ENCODE measurements at places on chromosomes 1 and 21.

DNA sequence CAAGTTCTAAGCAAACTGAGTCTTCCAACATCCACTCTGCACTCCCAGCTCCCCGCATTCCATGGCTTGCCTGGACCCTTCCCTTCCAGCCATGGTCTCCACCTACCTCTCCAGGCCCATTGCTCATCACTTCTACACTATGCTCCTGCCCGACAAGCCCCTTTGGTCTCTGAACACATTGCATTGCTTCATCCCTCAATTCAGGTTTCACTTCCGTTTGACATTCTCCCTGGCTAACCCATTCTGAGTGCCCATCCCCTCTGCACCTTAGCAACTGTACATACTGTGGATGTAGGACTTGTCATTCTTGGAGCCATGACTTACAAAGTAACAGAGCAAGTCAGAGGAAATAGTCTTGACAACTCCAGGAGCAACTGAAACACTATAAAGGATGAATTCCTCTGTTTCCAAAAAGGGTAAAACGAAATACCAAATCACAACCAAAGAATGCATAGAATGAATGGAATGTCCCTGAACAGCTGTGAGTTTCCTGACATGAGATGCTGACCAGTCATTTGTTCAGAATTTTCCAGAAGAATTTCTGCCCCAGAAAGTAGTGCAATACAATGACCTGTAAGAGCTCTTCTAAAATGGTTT is 66.7 kb downstream of the KCNJ6 start:
- DNase-seq = no peak

- DNase-seq = no peak
These were observed 57.7 kb downstream of the ZC3H11B start for GRCh38 chr1:219555031-219555692.

DNA sequence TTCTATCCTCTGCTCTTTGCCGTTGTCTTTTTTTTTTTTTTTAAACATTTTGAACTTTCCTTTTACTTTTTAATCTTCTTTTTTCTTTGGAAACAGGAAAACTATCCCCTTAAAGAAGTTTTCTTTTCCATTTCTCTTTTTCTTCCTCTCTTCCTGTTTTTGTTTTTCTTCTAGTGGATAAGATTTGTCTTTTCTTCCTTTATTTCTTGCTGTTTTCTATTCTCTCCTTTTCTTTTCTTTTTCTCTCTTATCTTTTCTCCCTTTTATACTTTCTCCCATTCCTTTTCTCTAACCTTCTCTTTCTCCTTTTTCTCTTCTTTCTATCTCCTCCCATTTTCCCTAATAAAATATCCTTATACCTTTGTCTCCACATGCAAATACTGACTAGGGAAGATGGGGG is 46.2 kb downstream of the PEX14 start:
- DNase-seq = no peak

DNA sequence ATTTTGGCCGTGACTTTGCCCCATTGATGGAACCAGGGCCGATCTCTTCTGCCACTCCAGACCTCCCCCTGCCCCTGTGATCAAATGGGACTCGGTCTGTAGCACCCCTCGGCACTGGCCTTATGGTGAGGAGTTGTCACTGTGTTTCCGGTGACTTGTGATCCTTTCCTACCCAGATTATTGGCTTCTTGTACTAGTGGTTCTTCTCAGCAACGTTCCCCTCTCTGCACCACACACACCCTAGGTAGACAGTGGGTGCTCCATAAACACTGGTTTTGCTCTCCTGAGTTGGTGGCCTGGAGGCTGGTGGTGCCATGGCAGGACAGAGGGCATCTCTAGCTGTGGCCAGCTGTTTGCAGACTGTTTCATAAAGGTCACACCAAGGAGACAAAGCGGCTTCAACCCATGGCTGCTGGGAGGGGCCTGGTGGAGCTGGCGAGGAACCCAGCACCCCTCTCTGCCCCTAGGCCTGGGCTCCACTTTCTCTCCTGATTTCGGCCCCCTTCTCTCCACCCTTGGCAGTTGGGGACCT is 50.7 kb downstream of the DHRS3 start:
- no peak for DNase-seq

DNA sequence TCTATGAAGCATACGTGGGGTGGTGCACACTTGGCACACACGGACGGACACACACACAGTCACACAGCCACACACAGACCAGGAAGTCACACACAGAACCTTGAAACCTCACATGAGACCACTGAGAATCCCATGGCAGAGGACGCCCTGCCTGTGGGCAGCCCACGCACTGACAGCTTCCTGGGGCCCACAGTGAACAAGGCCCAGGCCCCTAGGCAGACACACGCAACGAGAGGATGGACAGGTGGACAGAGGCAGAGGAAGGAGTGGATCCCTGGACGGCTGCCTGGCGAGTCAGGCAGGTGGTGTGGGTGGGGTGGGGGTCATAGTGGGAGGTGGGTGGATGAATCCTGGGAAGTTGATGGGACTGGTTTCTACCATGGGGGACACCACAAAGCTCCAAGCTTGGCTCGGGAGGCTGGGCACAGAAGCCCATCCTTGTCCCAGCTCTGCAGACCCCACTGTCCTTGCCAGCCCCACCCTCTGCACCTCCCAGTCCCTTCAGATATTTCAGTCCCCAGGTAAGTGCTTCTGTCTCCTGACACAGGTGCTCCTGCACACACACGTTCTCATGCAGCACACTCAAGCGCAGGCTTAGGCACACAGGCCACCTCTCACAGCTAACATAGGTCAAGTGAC is 49.1 kb downstream of the WNT9A start:
- no peak for DNase-seq

DNA sequence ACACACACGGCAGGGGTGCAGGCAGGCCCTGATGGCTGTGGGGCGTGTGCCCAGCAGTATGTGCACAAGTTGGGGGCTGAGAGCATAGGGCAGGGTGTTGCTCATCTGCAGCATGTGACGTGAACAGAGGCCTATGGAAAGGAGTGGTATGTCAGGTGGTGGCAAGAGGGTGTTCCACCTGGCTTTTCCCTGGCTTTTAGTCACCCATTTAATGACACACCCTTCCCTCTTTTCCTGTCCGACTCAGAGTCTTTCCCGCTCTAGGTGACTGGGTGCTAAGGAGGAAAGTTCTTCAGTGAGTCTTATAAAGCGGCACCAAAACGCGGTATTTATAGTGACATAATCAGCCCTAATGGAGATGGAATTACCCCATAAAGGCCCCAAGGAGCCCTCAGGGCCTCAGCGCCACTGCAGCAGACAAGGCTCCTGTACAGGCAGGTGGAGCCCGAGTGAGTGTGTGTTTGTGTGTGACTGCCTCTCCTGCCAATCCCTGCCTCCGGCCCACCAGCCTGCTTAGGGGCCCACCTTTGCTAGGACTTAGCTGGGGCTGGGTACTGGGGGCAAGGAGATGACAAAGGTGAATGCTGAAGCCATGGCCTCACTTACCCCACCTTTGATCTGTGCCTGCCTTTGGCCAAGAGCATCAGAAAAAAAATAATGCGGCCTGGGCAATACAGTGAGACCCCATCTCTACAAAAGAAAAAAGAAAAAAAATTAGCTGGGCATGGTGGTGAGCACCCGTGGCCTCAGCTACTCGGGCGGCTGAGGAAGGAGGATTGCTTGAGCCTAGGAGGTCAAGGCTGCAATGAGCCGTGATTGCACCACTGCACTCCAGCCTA is 3.3 kb upstream of the EPHA2 start:
- DNase-seq = no peak

GRCh38 chr1:151514366-151514765 is 3.2 kb downstream of the CGN start:
- DNase-seq = no peak

DNA sequence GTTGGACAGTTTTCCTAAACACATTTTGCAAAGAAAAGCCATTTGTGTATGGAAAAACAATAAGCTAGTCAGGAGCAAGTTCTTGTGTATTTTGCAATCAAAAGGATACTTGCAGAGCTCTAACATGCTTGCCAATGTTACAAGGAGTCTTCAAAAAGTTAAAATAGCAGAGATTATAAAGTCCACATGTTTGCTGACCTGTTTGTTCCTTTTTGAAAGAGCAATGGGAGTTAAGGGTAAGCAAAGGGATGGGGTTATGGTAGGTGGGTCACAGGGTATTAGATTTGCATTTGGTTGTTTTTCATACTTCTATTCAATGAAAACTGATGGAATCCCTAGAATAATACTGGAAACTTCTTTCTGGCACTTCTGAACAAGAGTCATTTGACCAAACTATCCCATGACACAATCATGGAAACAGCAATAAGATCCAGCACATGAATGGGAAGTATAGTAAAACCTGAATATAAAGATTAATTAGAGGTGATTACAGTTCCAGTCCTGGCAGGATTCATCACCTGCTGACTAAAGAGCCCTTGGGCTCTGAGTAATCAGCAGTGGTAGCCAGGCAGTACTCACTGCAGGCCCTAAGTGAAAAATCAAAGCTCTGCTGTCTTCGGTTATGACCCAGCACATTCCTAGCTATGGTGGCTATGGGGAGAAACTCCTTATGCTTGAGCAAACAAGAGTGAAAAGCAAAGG is 27.1 kb upstream of the ZC3H11B start:
- no peak for DNase-seq

DNA sequence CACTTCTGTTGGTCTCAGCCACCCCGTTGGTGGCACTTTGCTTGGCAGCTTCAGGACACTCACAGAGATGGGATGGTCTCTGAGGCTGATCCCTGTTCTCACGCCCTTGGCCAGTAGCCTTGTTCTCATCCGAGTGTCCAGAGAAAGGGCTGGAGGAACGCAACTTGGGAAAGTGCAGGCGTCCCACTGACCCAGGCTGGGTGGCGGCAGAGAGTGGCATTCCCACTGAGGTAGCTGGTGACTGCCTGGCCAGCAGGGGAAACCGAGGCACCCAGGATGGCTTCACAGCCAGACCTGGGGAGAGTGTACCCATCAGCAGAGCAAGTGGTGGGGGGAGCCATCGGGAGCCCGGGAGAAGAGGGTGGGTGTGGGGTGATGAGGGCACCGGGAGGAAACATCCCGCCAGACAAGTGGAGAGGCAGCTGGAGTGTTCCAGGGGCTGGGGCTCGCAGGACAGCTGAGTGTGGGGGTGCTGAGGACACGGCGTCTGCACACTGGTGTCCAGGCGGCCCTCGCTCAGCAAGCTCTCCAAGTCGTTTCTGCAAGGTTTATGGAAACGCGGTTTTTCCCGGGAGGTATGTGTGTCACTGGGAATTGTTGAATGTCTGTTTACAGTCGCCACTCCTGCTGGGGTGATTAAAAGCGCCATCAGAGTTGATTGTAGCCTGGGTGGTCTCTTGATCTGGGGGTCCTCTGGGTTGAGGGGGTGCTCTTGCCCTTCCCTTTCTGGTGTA is 97.8 kb downstream of the SIK1 start:
- DNase-seq = no peak

- no peak for DNase-seq
These were observed 25.9 kb upstream of the HOOK1 start for GRCh38 chr1:59788825-59789224.

GRCh38 chr1:208600456-208601190 is 356.4 kb upstream of the PLXNA2 start:
- DNase-seq = no peak

DNA sequence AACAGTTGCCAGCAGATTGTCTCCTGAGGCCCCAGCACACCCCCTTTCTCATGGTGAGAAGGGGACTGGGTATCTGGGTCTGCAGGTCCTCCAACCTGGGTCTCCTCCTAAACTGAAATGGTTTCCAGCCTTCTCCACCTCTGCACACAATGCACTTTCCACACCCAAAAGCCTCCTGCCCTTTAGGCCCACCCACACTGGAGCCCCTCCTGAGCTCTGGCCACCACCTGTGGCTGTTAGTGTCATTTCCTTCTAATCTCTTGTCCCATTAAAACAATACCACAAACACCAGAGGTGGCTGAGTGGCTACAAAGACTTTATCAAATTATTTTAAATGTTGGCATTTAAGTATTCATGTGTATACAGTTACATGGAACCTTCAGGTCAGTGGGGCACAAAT is 11.5 kb downstream of the GPR3 start:
- no peak for DNase-seq

DNA sequence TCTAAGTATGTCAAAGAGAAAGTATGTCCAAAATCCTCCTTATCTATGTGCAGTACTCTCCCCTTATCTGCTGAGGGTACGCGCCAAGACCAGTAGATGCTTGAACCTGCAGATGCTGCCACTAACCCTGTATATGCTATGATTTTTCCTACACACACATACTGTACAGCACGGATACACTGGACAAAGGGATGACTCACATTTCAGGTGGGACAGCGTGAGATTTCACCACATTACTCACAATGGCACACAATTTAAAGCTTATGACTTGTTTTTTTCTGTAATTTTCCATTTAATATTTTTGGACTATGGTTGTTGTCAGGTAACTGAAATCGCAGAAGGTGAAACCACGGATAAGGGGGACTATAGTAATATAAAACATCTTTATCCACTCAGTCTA is 4.1 kb downstream of the ORC1 start:
- no peak for DNase-seq

- no peak for DNase-seq
These were observed 186.3 kb downstream of the NFIA start for GRCh38 chr1:61268546-61269240.

GRCh38 chr1:248376916-248377315 is 1.4 kb downstream of the OR2T6 start:
- DNase-seq = no peak

DNA sequence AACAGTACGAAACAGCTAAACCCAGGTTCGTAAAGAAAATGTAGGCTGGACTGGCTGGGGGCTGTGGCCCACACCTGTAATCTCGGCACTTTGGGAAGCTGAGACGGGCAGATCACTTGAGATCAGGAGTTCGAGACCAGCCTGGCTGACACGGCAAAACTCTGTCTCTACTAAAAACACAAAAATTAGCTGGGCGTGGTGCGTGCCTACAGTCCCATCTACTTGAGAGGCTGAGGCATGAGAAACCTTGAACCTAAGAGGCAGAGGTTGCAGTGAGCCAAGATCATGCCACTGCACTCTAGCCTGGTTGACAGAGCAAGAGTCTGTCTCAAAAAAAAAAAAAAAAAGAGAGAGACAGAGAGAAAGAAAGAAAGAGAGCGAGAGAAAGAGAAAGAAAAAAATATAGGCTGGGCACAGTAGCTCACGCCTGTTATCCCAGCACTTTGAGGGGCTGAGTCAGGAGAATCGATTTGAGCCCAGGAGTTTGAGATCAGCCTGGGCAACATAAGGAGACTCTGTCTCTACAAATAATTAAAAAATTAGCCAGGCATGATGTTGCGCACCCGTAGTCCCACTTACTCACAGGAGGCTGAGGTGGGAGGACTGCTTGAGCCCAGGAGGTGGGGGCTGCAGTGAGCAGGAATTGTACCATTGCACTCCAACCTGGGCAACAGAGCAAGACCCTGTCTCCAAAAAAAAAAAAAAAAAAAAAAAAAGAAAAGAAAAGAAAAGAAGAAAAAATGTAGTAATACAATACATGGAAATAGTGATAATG is 35.7 kb downstream of the CAPZB start:
- DNase-seq = no peak

DNA sequence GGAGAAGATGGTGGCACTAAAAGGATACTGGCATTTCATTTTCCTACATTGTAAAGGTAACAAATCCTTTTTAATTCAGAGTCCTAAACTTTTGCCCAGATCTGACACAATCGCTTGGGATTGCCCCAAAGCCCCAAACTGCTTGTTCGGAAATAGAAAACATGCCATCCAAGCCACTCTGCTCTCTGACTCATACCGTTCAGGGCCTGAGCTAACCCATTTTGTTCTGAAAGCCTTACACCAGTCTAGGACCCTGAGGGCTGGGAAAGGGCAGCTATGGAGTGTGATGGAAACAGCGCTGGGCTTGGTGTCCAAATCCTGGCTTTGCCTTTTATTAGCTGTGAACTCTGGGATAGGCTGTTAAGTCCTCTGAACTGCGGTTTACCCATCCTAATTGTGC is 159.4 kb upstream of the UBE2U start:
- DNase-seq = no peak

Measured in stimulated activated CD8-positive, alpha-beta memory T cell treated with anti-CD3 and anti-CD28 coated beads, Interleukin-15, amount 100 ng/mL, for 48 hours (primary cell).